ENCODE measurements at places on chromosomes 7 and 10.

- DNase-seq = no peak
These were observed 100.4 kb downstream of the LMBR1 start for GRCh38 chr7:156792611-156793010.

DNA sequence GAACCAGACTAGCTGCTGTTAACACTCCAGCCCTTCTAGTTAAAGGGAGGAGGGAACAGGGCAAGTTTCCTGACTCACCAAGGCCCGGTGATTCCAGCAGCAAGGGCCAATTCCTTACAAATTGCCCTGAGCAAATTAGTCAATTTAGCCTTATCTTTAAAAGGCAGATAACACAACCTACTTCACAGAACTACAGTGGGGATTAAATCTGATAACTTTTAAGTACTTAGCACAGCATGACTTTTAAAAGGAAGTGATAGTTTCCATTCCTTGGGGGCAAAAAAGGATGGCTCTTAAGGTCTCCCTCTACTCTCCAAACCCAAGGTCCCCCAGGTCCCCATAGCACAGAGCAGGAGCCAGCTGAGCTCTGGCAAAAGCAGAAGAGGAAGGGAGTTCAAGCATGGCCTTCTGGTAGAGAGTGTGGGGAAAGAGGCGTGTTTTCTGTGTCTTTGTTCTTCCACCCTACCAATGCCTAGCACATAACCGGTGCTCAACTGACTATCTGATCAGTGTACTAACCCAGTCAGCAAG lies 4.0 kb downstream of the CDCA7L start:
- no peak for DNase-seq

DNA sequence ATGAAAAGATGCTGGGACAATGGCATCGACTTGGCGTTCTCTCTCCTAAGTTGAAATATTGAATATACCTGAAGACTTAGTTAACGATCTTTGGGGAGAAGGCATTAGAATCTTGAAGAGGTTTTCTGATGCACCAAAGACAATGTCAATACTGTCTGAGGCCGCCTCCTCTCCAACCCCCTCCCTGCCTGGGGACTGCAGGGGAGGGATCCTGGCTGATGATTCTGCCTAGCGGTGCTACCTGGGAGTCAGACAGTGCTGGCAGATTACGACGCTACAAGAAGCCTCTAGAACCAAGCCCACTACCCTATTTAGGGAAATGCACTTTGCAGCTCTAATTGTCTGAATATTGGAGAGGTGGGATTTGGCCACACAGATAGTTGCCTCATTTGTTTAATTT lies 145.6 kb upstream of the HABP2 start:
- DNase-seq = no peak

DNA sequence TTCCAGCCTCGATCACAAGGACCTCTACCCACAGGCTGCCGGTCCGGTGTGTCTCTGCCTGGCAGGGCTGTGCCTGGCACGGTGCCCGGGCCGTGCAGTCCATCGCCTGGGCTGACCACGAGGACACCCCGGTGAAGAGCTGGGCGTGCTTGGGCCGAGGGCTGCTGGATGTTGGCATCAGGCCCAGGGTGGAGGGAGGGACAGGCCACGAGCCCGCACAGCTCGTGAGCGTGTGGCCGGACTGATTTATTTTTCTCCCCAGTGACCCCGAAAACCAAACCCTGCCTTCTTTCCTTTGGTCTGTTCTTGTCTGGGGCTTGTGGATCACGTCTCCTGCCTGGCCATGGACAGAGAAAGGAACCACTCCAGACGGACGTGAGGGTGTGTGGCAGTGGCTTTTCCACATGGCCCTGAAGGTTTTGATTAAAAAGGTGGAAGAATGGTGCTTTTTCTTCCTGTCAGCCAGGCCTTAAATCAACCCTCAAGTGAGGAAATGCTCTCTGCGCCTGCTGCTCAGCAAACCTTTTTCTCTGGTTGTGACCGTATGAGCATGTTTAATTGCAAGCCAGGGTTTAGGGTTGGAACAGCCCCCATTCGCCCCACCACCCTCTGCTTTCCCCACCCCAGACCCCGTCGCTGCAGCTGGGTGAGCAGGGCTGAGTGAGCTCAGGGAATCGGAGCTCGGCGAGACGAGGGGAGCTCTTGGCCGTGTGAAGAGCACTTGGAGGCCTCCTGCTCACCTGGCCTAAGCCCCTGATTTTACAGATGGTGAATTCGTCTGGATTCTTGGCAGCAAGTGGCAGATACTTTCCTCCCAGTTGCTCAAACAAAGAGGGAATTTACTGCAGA lies 130.1 kb downstream of the RGS10 start:
- no peak for DNase-seq

- peak; percentile 87 for DNase-seq
These were observed 149.5 kb downstream of the ARID5B start for GRCh38 chr10:62050893-62051433.

GRCh38 chr10:96334616-96335526 lies 23.9 kb downstream of the OPALIN start:
- peak; percentile 23 for DNase-seq

GRCh38 chr10:60863796-60864195 lies 80.2 kb downstream of the RHOBTB1 start:
- no peak for DNase-seq

- no peak for DNase-seq
These were observed 15.8 kb downstream of the GOLGA7B start for GRCh38 chr10:97865488-97865887.

GRCh38 chr10:75294866-75295701 lies 59.3 kb upstream of the COMTD1 start:
- peak; percentile 42 for DNase-seq

Measured in CD4-positive, alpha-beta T cell treated with Interleukin-12 subunit alpha and Interleukin-12 subunit beta, for 1 hour (primary cell).